ENCODE measurements at places on chromosomes 7 and 10.

- DNase-seq, result no peak
Measured at GRCh38 chr10:125788156-125789034, 12.8 kb upstream of the MMP21 start.

GRCh38 chr7:155324012-155324917, 26.6 kb downstream of the INSIG1 start:
- DNase-seq, result no peak

DNA sequence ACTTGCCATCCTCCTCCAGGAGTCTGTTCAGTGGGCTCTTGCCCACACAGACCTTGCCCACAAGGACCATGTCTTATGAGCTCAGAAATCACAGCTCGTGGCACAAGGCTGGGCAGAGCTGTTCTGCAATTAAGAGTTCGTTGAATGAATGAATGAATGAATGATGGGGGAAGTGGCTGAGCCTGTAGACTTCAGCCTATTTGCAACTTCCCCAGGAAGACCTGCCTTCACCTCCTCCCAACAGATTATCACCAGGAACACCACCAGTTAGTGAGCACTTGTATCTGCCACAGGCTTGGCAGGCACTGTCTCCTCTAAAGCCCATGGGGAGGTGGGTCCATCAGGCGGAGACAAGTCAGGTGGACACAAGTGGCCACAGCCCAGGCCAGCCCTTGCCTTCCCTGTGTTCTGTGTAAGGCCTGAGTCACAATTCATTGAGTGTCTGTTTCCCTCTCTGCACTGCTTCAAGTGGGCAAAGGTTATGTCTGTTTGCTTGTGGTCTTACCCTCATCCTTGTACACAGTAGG, 1.8 kb upstream of the FGF8 start:
- no peak for DNase-seq

DNA sequence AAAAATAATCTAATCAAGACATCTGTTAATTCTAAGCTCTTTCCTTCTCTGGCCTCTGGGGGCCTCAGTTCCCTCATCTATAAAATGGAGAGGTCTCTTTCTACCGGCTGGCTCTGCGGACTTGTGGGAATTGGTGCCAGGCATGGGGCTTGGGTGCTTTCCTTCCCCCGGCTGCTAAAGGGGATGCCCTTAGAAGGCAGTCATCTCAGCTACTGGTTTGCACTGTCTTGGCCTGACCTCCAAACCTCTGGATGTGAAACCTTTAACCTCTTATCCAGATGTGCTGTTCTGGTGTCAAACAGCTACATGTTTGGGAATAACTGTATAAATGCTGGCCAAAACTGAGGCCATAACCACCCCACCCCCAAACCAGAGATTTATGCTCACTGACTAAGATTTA, 320.0 kb downstream of the RPS24 start:
- no peak for DNase-seq

GRCh38 chr7:17019106-17019505, 137.3 kb upstream of the AGR3 start:
- DNase-seq, result no peak

GRCh38 chr10:43226441-43226840, 40.4 kb downstream of the RASGEF1A start:
- DNase-seq, result no peak

- no peak for DNase-seq
Measured at GRCh38 chr7:99105756-99106155, 38.2 kb downstream of the SMURF1 start.

DNA sequence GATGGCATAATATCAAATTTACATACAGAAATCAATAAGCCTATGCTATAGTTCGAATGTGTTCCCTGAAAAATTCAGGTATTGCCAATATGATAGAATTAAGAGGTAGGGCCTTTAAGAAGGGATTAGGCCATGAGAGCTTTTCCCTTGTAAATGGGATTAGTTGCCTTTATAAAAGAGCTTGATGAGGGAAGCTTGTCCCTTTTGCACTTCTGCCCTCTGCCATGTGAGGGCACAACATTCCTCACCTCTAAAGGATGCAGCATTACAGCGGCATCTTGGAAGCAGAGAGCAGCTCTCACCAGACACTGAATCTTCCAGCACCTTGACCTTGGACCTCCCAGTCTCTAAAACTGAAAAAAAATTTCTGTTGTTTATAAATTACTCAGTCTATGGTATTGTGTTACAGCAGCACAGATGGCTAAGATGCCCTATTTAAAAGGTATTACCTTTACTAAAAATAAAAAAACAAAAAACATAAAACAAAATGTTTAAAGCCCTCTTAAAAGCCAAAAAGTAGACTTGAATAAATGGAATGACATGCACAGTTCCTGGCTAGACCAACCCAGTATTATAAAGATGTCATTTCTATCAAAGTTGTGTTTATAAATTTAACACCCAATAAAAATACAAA, 909.6 kb downstream of the REEP3 start:
- DNase-seq, result no peak

DNA sequence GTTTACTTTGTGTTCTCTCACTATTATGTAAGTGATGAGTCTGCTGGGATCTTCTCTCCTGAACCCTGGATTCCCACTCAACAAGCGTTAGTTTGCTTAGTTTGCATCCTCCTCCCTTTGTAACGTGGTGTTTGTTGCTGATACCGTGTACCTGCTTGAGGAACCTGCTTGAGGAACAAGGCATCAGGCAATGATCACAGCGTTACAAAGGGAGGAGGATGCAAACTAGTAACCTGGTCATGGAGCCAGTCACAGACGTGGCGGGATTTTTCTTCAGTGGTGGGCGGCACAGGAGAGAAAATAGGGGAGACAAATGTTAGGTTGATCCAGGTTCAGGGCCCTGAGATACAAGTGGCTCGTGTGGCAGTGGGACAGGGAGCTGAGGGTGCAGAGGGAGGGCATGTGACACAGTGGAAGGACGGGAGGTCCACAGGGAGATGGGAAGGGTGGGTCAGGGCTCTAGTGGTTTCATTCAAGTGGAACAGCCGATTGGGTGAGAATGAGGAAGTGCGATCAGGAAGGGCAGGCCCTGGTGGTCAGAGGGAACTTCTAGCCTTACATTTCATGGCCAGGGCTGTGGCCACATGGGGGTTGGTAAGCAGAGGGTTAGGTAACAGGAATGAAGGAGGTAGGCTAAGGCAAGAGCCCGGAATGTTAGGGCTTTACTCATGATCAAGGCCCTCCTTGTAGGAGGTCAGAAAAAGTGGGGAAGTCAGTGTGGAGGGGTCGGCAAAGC, 38.0 kb downstream of the SNX10 start:
- no peak for DNase-seq

GRCh38 chr7:133650069-133650468, 397.2 kb downstream of the EXOC4 start:
- no peak for DNase-seq

GRCh38 chr10:105187243-105187642, 546.2 kb downstream of the SORCS3 start:
- no peak for DNase-seq

DNA sequence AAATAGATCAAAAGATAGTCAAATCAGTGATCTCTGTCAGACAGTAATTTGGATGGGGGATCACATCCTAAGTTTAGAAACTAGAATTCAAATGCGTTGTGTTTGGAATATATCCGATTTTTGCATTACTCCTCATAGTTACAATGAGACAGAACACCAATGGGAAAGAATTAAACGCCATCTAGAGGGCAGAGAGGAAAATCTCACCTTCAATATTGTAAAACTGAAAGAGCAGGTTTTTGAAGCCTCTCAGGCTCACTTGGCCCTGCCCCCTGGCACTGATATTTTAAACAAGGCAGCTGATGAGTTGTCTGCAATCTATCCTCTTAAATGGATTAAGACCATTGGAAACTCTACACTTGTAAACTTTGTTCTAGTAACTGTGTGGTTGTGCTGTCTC, 17.7 kb downstream of the FRG2B start:
- DNase-seq, result no peak

- DNase-seq, result no peak
Measured at GRCh38 chr7:1767524-1767923, 97.4 kb downstream of the ELFN1 start.

DNA sequence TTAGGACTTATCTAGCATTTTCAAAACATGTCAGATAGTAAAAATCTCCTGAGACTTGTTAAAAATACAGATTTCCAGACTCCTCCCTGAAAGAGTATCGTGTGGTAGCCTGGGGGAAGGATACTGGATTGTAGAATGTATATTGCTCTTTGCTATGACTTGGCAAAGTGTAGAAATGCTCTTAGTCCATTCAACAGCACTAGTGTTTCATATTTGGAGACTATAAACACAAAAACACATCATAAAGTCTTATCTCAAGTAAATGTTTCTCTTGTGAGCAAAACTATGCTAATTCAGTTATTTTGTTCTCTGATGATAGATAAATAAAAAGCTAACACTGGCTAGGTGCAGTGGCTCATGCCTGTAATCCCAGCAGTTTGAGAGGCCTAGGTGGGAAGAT, 137.5 kb upstream of the PRPS1L1 start:
- no peak for DNase-seq

DNA sequence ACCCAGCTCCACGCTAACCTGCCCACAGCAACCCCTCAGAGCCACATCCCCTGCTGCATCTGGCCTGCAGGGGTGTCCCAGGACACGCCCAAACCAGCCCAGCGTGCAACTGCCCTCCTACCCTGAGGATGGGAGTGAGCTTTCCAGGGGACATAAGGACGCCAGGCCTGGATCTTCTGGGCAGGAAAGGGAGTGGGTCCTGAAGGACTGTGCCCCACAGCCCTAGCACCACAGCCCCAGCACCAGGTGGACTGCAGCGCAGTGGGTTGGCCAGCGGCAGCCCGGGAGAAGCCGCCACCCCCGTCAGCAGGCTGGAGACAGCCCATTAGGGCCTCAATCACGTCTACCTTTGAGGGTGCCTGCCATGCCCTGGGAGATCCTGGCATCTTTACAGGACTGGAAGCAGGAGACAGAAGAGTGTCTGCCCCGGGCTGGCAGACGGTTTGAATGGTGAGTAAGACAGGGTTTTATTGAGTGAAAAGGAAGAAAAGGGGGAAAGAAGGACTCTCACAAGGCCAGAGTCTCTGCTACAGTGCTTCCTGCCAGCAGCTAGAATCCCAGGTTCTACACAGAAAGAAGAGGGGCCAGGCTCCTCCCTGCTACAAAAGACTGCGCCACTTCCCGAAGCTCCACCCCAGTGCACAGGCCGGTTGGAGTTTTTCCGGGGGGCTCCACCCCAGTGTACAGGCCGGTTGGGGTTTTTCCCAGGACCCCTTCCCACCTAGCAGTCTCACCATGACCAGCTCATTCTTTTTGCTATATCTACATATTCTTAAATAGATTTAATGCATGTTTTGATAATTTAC, 69.8 kb upstream of the KCTD7 start:
- DNase-seq, result no peak

DNA sequence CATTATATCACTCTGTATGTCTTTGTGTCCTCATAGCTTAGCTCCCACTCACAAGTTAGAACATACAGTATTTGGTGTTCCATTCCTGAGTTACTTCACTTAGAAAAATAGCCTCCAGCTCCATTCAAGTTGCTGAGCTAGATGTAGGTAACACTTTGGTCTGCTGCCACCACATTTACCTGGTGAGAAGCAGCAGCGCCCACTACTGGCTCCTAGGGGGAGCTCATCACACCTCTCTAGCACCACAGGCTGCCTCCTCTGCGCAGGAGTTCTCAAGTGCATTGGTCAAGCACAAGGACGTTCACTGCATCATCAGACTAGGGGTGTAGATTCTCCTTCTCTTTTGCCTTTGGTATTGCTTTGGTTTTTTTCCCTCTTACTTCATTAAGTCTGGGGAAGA, 530.9 kb upstream of the AUTS2 start:
- DNase-seq, result no peak

- no peak for DNase-seq
Measured at GRCh38 chr10:2943932-2944614, 123.3 kb upstream of the PFKP start.

DNA sequence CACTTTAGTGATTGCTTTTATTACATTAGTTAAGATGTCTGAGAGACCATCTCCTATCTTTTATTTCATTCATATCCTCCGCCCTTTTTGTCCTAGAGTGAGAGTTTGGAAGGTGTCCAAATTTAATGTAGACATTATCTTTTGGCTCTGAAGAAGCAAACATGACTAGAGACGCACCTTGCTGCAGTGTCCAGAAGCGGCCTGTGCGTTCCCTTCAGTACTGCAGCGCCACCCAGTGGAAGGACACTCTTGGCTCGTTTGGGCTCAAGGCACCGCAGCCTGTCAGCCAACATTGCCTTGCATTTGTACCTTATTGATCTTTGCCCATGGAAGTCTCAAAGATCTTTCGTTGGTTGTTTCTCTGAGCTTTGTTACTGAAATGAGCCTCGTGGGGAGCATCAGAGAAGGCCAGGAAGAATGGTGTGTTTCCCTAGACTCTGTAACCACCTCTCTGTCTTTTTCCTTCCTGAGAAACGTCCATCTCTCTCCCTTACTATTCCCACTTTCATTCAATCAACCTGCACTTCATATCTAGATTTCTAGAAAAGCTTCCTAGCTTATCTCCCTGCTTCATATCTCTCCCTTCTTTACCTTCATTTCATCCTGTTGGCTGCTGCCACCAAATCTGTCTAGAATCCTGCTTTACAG, 10.4 kb upstream of the CLCN1 start:
- peak; percentile 72 for DNase-seq

GRCh38 chr10:75035975-75036708, 75.3 kb upstream of the SAMD8 start:
- no peak for DNase-seq

GRCh38 chr7:50454968-50455367, 4.8 kb upstream of the FIGNL1 start:
- DNase-seq, result no peak

All from stimulated activated CD4-positive, alpha-beta T cell treated with anti-CD3 and anti-CD28 coated beads, Interleukin-4, amount 100 ng/mL, for 24 hours (primary cell).